ENCODE measurements at places on chromosomes 4 and X.

- DNase-seq = no peak
These were observed 655.6 kb upstream of the GALNTL6 start for GRCh38 chr4:171157462-171158082.

GRCh38 chr4:139492429-139492828 lies 38.5 kb downstream of the RAB33B start:
- DNase-seq = no peak

GRCh38 chr4:79338148-79338547 lies 12.3 kb upstream of the NAA11 start:
- no peak for DNase-seq

GRCh38 chr4:8582436-8582835 lies 2.2 kb downstream of the GPR78 start:
- no peak for DNase-seq

DNA sequence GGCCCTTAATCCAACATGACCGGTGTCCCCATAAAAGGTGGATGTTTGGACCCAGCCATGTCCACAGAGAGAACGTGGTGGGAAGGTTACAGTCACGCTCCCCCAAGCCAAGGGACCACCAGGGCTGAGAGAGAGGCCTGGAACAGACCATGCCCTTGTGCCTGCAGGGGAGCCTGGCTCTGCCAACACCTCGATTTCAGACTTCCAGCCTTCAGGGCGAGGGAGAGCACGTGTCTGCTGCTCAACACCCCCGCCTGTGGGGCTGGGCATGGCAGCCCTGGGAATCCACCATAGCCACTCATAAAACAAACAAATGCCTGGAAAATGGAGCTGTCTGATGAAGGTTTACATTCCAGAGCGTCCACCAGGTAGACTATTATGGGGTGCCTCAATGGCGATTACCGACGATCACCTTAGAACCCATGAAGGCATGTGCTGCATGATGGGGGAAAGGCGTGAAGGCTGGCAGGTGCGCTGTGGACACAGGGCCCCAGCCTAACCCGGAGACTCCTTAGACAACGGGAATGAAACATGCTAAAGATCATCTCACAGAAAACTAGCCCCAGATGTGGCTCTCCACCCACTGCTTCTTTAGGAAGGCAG lies 42.3 kb upstream of the HMX1 start:
- no peak for DNase-seq

DNA sequence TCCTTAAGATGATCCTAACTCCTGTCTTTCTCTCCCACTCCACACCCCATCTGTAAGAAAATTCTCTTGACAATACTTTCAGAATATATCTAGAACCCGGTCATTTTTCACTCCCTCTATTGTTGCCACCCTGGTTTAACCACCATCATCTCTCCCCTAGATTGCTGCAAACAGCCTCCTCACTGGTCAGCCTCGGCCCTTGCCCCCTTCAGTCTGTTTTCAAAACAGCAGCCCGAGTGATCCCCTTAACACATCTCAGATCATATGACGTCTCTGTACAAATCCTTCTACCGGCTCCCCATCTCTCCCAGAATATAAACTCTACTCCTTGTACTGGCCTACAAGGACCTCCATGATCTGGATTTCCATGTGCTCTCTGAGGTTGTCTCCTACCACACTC lies 35.2 kb upstream of the F9 start:
- no peak for DNase-seq

DNA sequence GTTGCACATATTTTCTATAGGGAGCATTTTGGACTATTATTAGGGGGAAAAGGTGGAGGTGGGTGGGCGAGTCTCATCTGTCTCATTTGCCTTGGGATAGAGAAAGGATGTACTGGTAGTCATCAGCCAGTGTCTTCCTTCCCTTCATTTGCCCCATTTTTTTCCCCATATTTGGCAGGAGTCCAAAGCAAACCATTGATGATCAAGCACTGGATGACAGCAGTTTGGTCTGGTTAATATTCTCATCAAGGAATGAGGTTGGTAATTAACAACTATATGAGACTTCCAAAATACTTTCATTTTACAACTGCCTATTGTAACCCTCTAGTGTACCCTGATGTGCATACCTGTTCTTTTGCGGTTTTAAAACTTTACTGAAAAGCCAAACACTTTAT lies 22.6 kb upstream of the IGFBP7 start:
- DNase-seq = no peak

GRCh38 chr4:98997166-98997565 lies 1.6 kb downstream of the METAP1 start:
- no peak for DNase-seq

GRCh38 chr4:22842360-22843018 lies 149.8 kb downstream of the GBA3 start:
- DNase-seq = no peak

DNA sequence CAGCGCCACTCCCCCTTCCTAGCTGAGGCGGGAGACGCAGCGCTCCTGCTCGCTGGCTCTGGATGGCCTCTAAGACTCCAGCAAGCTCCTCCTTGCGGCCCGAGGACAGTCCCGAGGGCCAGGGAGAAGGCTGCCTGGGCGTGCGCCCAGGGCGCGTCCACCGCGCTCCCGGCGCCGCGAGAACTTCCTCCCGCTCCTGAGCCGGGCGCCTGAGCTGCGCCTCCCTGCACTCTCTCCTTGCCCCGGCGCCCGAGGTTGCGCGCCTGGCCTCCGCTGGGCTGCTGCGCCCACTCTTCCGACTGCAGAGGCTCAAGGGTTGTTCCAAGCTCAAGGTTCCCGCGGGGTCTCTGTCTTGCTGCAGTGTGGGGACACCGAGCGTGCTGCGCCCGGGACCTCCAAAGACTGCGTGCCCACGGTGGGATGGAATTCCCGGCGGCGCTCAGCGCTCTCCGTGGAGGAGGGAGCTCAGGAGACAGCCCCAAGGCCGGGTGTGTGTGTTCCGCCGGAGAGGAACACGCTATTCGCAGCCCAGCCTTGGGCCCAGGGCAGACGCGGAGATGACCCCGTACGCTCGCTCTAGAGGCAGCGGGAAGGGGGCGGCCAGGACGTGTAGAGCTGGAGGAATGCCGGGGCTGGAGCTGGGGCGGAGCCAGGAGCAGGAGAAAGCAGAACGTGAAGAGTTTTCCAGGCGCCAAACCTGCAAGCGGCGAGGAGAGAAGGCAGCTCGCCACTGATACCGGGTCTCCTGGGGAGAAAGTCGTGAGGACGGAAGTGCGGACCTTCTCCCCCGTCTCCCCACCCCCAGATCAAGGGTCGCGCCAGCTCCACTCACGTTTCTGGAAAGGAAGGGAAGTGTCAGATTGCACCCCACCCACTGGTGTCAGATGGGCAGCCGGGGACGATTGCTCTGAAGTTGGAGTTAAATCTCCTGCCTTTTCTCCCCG lies at the start of gene ARHGAP6:
Gene ARHGAP6 (minus strand): TSS at position 753 of the 944 bp plus-strand sequence. CDS start 1,092 bp downstream, outside the sequence.
- no peak for DNase-seq

GRCh38 chrX:70039758-70040157 lies 10.0 kb downstream of the AWAT2 start:
- no peak for DNase-seq

DNA sequence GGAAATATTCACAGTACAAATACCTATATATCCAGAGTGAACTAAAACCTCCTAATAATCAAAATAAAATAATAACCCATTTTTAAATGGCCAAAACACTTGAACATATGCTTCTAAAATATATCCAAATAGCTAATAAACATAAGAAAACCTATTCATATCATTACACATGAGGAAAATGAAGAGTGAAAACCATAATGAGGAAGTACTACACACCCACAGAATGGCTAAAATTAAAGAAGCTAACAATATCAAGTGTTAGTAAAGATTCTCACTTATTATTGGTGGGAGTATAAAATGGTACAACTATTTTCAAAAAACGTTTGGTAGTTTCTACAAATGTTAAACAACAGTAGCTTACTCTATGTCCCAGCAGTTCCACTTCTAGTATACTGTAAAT lies 92.1 kb downstream of the KLHL13 start:
- no peak for DNase-seq

DNA sequence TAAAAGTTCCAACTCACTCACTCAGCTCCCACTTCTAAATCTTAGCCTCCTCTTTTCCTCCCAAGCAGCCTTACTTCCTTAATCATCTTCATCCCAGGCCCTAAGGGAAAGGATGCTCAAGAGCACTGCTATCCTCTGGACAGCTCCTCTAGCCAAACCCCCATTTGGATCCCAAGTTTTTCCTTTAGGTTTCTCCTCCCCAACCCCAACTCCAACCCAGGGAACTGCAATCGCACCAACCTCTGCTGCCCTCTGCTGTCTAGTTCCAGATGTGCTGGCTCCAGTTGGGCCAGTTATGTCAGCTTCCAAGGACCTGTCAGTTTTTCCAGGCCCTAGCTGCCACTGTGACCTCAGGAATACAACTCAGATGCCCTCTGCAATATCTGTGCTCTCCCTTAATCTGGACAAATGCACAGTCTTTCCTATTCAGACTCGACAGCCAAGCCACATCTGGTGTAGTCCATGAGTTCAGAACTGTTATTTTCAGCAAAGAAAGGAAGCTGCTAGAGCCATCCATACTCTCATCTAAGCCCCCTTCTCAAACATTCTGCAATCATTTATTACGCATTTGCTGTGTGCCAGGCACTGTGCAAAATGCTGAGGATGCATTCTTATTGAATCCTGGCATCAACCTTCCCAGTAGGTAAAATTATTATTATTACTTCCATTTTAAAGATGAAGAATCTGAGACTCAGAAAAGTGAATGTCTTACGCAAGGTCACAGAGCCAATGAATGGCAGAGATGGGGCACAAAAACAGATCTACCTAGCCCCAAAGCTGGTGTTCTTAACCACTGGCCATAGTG lies 12.3 kb upstream of the XPNPEP2 start:
- peak; percentile 50 for DNase-seq

- DNase-seq = no peak
These were observed 1523.7 kb downstream of the ARAP2 start for GRCh38 chr4:34720571-34720970.

- DNase-seq = peak; percentile 29
These were observed 55.2 kb downstream of the CHST7 start for GRCh38 chrX:46628460-46629371.

DNA sequence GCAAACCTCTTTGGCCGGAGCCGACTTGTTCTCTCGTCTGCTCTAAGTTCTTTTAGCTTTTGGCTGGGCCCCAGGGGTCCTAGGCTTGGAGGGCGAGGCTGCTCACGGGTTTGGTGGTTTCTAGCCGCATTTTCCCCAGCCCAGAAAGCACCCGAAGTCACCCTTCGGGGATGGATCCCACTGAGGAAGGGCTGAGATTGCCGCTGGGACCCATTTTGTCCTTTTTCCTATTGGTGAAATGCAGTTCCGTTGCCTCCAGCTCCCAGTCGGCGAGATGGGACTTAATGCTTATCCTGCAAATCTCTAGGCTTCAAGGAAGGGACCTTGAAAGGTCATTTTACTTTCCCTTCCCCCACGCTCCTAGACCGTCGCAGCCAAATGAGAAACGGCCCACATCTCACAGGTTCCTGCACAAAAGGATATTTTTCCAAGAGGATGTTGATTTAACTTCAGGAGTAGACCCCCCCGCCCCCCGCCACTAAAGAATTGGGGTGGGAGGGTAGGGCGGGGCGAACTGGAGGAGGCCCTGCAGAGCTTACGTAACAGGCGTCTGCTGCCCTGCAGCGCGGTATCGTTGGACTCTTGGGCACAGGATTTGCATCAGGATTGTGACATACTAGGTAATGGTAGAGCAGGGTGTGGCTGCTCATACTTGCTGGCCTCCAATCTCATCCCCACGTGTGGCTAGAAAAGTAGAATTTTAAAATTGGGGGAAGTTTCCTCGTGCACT lies 564 bp downstream of the PGK1 start:
- peak; percentile 29 for DNase-seq

DNA sequence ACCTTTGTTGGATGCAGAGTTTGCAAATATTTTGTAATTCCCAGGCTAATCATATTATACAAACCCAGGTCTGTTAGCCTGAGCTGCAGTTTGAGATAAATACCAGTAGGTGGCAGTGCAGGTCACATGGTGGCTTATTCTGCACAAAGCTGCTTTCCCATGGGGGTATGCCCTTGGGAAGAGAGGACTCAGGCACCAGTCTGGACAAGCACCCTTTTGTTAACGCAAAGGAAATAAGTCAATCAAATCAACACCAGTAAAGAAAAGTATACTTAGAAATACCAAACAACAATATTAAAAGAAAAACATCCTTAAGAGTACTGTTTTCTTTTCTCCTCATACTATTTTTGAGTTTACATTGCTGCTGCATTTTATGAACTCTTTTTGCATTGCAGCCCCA lies 389.0 kb upstream of the ZFP42 start:
- no peak for DNase-seq

- no peak for DNase-seq
These were observed 287.4 kb downstream of the SMARCA1 start for GRCh38 chrX:129235903-129236302.

DNA sequence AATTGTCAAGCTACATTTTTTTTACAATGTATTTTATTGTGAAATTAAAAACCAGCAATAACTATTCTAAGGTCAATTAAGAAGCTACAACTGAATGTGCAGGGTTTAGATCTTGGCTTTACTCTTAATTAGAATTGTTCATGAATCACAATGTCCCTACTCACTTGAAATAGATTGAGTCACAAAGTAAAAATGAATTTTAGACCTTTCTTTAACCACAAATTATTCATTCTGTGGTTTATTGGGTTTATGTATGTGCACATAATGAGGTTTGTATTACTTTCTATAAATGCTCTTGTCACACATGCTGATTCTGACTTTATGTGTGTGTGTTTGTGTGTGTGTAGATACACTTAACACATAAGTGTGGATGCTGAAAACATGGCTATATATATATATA lies 647.0 kb upstream of the AADAT start:
- DNase-seq = no peak

GRCh38 chr4:22215084-22215483 lies 266.5 kb upstream of the KCNIP4 start:
- DNase-seq = no peak

DNA sequence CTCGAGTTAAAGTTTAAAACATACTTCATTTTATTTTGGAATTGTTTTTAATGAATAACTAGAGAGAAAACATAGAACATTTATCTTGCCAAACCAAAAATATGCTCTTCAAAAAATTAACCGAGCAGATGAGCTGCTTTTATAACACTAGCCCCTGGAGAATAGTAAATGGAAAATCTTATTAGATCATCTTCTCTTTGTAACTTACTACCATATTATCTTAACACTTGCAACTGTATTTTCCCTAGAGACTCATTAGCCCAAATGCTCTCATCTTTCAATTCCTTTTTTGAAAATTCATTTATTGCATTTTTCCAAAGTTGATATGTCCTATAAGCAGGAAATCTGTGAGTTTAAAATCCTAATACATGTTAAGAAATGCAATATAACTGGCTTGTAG lies 143.3 kb downstream of the CAMK2D start:
- no peak for DNase-seq

DNA sequence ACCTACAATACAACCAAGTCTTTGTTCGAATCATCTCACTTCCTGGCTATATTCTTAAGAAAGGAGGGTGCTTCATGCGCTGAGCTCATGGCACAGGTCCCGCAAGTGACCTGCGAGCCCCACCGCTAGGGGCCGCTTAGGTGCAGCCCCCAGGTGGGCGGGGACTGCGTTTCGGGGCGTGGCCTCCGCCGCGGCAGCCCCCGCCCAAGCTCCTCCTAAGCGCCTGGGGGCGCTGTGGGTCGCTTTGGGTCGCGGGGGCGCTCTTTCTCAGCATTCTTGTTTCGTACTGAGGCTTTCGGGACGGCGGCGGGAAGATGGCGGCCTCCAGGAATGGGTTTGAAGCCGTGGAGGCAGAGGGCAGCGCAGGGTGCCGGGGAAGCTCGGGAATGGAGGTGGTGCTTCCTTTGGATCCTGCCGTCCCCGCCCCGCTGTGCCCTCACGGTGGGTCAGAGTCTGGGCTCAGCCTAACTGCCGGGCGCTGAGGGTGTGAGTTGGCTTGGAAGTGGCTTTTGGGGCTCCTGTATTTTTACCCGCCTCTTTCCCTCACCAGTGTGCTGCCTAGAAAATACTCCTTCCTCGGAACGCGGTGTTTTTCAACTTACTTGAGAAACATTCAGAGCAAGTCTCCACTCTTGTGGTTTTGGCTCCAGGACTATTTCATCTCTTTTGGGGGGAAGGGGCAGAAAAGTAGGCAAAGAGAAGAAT lies at the start of gene ZCCHC4:
Gene ZCCHC4 (plus strand): TSS at position 279 of the 705 bp plus-strand sequence. CDS start 36 bp downstream, at position 315.
- peak; percentile 92 for DNase-seq
